NCI-H2171 treated with DMSO at 0.1 percent for 48 hours (cell line): ENCODE measurements at places on chromosomes 12 and 14.

- DNase-seq, result no peak
Measured at GRCh38 chr14:105064721-105065143, 498 bp downstream of the GPR132 start.

DNA sequence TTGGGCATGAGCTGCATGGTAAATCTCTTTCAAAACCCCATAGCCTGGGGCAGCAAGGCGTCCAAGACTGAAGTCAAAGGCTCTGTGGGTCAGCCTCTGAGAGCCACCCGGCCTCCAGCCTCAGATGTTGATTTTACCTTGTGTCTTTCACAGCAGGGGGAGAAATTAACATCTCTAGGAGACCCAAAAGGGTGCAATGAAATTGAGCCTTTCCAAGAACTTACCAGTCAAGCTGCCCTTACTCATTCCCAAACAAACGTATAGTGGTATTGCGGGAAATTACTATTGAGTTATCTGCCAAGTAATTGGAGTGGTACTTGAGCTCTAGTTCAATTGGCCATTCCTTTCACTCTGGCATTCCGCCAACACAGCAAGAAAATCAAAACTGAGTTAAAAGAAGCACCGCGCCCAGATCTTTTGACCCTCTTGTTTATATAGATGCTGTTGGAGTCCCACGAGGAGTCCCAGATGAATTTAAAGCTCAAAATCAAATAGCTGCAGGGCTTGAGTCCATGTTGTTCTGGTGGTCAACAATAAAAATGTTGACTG is 380.7 kb upstream of the SYT1 start:
- no peak for DNase-seq

GRCh38 chr14:85175556-85175955 is 354.4 kb upstream of the FLRT2 start:
- DNase-seq, result no peak

GRCh38 chr12:120067084-120067869 is 49.3 kb downstream of the RAB35 start:
- DNase-seq, result no peak

DNA sequence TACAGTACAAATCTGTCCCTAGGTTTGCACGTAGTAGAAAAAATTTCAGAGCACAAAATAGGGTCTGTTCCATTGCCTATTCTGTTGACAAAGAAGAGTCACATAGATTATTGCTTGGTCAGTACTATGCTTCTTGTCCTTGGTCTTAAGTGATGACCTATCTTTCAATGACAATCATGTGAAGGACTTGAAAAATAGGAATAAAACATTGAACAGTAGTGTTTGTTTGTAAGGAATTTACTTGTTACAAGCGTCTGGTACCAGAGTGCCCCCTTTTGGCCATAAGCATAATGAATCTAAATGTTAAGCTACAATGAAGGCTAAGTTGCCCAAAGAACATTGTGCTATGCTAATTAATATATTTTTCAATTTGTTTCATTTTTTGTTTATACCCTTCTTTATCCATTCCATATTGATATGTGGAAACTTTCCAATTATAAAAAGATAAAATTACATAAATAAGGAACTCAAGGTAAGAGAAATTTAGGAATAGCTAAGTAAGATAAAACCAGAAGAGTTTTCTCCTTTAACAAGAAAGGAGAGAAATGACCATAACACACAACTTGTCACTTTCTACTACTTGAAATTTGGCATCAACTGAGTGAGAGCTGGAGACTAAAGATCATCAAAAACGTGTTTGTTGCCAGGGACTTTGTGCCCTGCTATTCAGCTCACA is 204.7 kb downstream of the EPS8 start:
- DNase-seq, result peak; percentile 0

GRCh38 chr14:50040401-50040775 is 76.0 kb downstream of the VCPKMT start:
- DNase-seq, result no peak

- DNase-seq, result peak; percentile 27
Measured at GRCh38 chr14:55911776-55912175, 206.4 kb upstream of the PELI2 start.

DNA sequence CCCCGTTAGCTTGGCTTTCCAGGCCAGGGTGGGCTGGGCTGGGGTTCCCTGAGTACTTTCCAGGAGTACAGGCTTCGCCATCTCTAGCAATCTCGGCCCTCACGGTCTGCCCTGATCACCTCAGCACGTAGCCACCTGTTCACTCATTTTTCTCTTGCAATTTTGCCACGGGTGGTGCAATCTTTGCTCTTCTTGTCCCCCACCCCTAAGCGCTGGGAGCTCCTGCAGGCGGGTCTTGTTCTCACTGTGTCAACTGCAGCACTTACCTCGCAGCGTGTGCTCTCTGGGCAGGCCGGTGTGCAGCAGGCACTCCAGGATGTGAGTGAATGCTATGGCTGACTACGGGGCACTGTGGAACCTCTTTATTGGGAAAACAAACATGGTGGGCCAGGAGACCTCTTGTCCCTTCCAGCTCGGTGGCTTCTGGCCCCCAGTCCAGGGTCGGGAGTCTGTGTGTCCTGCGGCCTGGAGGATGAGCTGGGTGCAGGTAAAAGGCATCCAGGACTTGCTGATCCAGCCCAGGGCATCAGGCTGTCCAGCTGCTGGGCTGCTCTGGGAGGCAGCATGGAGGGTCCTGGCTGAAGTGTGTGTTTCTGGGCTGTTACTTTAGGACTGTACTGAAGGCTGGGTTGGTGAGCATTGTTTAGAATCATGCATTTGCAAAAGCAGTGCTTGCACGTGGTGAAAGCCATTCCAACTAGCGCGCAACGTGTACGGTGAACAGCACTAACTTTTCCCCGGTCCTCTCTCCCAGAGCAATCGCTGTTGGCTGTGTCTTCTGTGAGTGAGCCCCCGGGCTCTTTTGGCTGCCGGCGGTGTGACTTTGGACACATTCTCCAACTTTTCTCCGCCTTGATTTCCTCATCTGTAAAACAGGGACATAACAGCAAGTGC is 1.5 kb upstream of the ULK1 start:
- no peak for DNase-seq

- no peak for DNase-seq
Measured at GRCh38 chr12:63010698-63011097, 75.7 kb upstream of the PPM1H start.

DNA sequence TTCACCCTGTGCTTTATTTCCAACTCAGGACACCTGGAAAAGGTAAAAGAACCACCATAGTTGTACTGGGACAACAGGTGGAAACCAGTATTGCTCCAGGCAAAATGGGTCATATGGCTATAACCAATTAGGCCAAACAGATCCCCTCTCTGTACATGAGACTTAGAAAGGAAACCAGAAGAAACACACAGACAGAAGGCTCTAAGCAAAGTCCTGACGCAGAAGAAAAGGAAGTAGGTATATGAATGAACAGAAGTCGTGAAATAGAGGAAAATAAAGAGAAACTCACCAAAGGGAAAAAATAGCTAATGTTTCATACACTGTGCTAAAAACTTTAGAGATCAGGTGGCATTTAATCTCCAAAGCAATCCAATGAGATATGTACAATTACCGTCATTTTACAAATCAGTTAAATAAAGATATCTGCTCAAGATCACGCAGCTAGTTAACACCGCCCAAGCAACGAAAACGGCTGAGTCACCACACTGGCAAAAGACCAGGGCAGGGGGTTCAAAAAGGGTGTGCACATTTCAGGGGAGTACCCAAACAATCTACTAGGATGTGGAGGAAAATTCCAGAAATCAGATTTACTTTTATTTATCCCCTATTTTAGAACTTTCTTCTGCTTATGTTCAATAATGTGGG is 82.3 kb downstream of the ITPR2 start:
- no peak for DNase-seq

GRCh38 chr12:40034712-40035111 is 71.2 kb downstream of the SLC2A13 start:
- DNase-seq, result no peak

- DNase-seq, result no peak
Measured at GRCh38 chr14:99672506-99673304, 11.4 kb upstream of the CYP46A1 start.

DNA sequence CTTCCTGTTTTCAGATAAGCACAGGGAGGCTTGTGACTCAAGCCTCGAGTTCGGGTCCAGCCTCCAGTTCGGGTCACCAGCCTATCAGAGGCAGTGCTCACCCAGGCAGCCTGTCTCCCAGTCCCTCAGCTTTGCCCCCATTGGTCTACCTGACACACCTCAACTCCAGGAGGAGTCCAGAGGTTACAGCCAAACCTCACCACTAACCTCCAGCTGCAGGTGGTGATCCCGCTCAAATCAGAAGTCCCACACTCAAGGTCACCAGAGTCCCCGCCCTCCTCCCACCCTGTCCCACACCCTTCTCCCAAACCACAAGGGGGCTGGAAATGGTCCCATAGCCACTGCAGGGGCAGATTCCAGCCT is 42.1 kb downstream of the KDM2B start:
- no peak for DNase-seq

GRCh38 chr12:52231305-52232202 is 1.5 kb upstream of the KRT7 start:
- no peak for DNase-seq

- peak; percentile 90 for DNase-seq
Measured at GRCh38 chr14:60508707-60509437, at the start of gene SIX6. Gene SIX6, plus strand, starts transcription at chr14:60509146. Its CDS starts 253 bp downstream, at chr14:60509399.

- no peak for DNase-seq
Measured at GRCh38 chr14:84208451-84208850, 1321.5 kb upstream of the FLRT2 start.

- DNase-seq, result no peak
Measured at GRCh38 chr12:90621927-90622326, 333.0 kb downstream of the CCER1 start.

- DNase-seq, result no peak
Measured at GRCh38 chr14:74411671-74412070, 14.3 kb downstream of the SYNDIG1L start.

GRCh38 chr12:51377099-51377984 is 13.9 kb downstream of the GALNT6 start:
- peak; percentile 98 for DNase-seq

DNA sequence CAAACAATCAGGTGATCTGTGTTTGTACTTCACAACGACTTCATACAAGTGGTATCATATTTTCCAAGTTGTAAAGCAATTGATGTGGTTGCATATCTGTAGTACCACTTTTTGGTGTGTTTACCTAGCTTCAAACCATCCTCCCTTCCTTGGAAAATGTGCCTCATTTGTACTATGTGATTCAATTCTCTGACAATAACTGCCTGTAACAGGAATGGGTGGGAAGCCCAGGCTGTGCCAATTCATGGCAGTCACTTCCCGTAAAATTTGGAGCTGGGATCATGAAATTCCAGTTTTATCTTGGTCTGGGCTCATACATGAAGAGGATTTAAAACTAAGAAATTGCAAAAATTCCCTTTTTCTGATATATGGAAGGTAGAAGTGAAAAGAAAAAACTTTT is 250.1 kb downstream of the DIO2 start:
- DNase-seq, result no peak

DNA sequence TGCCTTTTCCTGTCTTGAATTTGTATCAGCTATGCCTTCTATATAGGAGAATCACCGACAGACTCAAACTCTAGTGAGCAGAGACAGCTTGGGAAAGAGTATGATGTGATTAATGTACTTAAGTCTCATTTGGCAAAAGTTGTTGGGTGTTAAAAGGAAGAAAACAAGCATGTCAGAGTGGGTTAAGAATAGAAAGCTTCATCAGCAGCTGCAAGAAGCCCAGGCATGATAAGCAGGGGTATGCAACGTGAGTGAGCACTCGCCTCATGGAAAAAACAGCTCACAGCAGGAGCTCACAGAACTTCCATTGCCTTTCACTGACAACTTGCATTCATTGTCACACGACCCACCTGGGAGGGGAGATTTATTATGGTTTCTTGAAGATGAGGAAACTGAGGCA is 35.9 kb upstream of the WNK1 start:
- no peak for DNase-seq

DNA sequence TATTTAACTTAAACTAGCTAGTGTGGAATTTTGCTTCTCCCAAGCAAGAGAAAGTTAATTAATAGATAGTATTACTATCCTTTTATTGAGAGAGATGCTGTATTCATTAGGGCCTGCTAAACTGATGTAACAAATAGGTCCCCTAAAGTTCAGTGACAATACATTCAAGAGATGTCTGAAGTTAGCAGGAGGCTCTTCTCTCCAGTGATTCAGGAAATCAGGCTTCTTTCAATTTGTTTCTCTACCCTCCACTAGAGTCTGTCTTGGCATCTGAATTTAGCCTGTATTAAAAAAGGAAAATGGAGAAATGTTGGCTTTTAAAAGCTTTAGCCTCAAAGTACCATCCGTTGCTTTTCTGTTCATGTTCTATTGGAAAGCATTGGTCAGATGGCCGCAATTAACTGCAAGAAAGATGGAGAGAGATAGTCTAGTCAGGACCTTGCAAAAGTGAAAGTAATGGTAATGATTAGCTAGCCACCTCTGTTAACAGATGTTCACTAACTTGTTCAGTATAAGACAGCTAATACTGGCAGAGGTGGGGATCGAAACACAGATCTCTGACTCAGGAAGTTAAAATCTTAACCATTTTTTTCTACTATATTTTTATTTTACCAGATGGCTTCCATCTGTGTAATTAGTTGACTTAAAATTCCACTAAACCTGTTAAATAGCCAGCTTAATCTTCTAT is 786.8 kb downstream of the TMTC2 start:
- no peak for DNase-seq

DNA sequence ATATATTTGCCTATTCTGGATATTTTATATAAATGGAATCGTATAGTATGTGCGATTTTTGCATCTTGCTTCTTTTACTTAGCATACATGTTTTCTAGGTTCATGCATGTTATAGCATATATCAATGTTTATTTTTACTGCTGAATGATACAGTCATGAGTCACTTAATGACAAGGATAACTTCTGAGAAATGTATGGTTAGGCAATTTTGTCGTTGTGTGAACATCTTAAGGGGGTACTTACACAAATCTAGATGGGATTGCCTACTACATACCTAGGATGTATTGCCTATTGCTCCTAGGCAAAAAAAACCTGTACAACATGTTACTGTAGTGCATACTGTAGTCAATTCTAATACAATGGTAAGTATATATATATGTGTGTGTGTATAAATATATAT is 8.8 kb downstream of the USP15 start:
- no peak for DNase-seq

DNA sequence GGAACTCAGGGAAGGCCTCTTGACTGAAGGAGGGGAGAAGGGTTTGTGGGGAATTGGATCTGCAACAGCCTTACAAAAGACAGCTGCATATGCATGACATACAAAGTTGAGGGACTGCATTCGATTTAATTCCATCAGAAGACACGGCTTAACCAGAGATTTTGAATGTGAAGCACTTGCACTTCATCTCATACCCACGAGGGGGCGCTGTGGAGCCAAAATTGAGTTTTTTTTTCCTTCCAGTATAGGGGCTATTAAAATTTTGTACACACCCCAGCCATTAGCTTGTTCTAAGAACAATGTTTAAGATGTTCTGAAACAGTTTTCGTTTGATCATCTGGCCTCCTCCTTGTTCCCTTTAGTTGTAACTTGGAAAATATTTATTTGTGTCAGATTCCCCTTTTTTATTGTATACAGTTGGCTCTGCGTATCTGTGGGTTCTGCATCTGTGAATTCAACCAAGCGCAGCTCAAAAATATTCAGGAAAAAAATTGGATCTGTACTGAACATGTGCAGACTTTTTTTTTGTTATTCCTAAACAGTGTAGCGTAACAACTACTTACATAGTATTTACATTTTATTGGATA is 1.6 kb downstream of the SUDS3 start:
- peak; percentile 60 for DNase-seq
